Panc1 (cell line): ENCODE measurements at places on chromosomes 3 and 15.

GRCh38 chr3:31092748-31093589 lies 198.5 kb upstream of the GADL1 start:
- DNase-seq: no peak

DNA sequence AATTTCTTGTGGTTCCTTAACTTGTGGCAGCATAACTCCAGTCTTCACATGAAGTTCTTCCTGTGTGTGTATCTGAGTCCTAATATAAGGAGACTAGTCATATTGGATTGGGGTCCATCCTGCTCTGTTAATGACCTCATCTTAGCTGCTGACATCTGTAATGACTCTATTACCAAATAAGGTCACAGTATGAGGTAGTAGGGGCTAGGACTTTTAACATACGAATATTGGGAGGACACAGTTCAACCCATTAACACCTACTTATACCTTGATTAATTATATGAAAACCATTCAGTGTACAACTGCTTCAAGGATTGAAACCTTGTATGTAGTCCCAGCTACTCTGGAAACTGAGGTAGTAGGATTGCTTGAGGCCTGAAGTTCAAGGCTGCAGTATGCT lies 43.9 kb downstream of the OIP5 start:
- no peak for DNase-seq

- no peak for DNase-seq
These were observed 8.1 kb downstream of the ISG20 start for GRCh38 chr15:88646951-88647350.

DNA sequence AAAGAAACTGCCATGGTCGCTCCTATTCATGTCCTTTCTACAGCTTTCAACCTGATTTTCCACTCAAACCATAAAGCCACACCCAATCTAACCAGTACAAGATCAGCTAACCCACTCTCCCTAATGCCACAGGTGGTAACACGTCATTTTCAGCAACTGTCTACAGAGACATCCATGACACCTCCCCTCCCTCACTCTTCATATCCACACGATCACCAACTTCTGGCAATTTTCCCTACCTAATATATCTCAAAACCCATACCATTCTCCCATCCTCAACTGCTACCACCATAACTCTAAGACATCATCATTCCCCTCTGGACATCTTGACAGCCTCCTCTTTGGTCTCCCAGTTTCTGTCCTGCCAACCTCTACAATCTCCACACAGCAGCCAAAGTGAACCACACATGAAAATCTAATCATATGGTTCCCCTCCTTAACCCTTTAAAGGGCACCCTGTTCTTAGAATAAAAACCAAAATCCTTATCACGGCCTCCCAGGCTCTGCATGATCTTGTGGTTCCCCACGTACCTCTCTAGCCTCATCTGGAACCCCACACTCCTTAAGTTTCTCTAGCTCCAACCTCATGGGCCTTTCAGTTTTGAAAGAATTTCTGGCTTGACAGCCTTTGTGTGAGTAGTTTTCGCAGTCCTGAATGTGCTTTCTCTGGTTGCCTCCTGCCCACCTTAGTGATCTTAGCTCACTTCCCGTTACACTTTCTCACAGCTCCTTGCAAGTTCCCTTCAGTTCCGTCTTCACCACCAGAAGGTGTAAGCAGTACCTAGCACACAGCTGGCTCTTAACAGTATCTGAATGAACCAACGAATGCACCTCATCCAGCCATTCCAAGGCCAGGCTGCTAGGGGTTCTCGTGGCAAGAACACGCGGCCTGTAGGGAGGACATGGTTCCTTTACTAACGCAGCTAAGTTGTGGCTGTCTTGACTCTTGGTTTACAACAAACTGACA lies 33.4 kb downstream of the SPINK8 start:
- DNase-seq: no peak

GRCh38 chr3:22935040-22935439 lies 268.1 kb upstream of the UBE2E2 start:
- DNase-seq: no peak

- no peak for DNase-seq
These were observed 20.6 kb downstream of the SPSB4 start for GRCh38 chr3:141071681-141072260.

DNA sequence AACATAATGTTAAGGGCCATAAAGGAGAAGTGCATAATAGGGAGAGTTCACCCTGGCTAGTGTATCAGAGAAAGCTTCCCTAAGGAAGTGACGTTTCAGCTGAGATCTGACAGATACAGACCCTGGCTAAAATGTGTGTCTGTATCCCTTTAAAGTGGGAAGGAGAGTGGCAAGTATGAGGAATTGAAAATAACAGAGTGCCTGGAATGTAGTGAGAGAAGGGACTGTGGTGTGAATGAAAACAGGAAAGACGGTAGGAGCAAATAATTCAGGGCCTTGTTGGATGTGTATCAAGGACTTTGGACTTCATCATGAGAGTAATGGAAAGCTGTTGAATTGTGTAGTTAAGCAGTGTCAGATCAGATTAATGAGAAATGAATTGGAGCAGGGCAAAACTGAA lies 30.5 kb downstream of the NEO1 start:
- DNase-seq: no peak

DNA sequence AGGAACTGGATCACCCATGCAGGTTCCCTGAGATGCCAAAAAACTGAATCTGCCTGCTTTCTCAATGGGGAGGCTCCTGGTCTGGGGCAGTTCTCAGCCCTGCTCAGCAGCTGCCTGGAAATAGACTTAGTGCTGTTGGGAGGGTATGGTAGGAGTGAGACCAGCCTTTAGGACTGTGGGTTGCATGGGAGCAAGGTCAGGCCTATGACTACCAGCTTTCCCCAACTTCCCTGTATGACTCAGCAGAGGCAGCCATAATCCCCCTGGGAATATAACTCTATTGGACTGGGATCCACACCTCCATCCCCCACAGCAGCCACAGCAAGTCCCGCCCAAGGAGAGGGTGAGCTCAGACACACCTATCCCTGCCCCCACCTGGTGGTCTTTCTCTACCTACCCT lies 87.0 kb downstream of the CFAP44 start:
- DNase-seq: no peak

- no peak for DNase-seq
These were observed 141.6 kb downstream of the ECT2 start for GRCh38 chr3:172892158-172892557.

DNA sequence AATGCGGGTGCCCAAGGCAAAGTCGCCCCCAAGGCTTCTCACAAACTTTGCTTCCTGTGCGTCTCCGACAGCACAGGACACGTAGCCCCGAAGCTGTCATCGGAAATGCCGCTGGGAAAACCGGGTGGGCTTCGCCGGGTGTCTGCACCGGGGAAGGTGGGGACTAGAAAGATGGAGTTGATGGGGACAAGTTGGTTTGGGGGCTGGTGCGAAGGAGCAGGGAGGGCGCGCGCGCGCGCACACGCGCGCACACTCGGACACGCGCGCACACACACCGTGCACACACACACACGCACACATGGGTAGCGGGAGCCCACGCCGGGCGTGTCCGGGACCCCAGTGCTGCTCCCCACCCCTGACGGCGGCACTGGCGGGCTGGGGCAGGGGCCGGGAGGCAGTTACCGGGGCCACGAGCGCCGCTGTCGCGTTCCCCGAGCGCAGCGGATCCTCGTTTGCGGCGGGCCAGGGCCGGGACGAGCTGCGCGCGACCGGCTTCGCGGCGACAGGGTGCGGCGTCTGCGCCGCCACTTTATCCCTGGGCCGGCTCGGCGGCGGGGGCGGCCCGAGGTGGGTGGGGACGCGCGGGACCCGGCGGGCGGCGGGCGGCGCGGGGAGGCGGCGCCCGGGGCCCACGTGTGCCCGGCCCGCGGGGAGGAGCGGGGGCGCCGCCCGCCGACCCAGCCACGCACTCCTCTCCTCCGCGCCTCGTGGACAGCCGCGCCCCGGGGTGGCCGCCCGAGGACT lies 539 bp upstream of the MGLL start:
- no peak for DNase-seq

DNA sequence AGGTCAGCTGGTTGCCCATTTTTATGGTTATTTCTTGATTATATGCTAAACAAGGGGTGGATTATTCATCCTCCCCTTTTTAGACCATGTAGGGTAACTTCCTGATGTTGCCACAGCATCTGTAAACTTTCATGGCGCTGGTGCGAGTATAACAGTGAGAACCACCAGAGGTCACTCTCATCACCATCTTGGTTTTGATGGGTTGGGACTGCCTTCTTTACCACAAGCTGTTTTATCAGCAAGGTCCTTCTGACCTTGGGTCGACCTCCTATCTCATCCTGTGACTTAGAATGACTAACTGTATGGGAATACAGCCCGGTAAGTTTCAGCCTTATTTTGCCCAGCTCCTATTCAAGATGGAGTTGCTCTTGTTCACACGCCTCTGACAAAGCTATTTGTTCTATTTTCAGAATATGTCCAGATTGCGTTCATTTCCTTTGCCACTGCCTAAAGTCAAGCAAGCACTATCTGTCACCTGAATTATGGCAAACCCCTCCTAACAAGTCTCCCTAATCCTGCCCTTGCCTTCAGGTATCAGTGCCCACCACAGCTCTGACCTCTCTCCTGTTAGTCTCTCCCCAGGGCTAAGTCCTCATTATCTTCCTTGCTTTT lies 308.5 kb downstream of the ROBO2 start:
- no peak for DNase-seq

DNA sequence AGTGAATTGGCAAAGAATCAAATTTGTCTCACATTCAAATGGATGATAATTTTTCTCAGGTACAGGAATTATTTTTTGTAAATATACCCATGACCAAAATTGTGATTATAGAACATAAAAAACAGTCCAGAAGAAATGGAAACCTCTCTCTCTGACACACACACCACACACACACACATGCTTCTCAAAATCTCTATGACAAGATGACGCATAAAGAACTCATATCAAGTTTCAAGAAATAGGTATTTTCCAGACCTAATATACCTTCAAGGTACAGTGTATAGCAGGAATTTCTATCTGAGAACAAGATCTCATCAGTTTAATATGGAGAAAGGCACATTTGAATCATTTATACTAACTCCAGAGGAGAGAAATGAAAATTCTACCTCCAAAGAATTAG lies 1069.1 kb upstream of the ALCAM start:
- DNase-seq: no peak

- no peak for DNase-seq
These were observed 12.4 kb upstream of the ZMAT3 start for GRCh38 chr3:179083977-179084376.

DNA sequence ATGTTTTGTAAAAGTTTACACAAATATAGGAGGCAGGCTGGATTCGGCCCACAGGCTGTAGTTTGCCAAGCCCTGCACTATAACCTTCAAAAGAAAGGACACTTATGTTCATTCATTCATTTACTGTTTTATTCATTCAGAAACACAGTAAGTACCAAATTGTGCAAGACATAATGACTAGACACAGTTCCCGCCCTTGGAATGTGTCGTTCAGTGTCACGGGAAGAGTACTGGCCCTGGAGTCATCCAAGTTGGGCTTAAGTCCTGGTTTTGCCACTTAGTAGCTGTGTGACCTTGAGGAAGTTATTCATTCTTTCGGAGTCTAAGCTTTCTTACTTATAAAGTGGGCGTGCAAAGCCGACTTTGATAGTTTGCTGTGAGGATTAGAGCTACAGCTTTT lies 22.0 kb downstream of the COLQ start:
- no peak for DNase-seq

GRCh38 chr3:127123533-127123932 lies 69.4 kb upstream of the PRR23E start:
- no peak for DNase-seq

GRCh38 chr3:110743202-110743601 lies 328.4 kb upstream of the NECTIN3 start:
- DNase-seq: no peak

DNA sequence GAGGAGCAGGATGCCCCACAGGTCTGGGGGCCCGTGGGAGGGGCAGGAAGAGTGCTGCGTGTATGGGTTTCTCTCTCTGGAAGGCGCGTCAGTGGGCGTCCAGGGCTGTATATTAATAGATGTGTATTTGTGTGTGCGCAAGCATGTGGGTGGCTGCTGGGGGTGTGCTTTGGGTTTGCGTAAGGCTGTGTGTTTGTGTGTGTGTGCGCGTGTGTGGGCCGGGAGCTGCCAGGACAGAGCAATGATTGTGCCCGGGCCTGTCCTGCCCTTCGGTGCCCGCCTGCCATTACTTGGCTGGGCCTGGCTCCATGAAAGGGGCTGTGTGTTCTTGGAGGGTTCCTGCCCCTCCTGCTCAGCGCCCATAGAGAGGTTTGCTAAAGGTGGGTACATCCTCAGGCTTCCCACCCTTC lies 16.3 kb downstream of the CSPG4 start:
- no peak for DNase-seq

DNA sequence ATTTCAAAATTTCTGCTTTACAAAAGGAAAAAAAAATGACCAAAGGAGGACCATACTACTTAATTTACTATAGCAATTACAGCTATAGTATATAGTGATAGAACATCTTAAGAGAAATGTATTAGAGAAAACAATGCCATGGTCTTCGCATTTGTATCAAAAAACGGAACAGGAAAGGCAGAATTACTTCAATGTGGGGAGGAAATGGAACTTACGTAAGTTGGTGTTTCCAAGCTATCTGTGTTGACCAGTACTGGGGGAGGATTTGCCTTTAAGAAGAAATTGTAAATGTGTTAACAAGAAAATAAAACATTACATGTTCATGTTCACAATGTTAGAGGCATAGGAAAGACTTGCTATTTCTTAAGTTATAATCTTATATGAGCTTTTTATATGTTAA lies 119.9 kb upstream of the MELTF start:
- no peak for DNase-seq

GRCh38 chr3:161171113-161171512 lies 50.0 kb upstream of the NMD3 start:
- DNase-seq: no peak

DNA sequence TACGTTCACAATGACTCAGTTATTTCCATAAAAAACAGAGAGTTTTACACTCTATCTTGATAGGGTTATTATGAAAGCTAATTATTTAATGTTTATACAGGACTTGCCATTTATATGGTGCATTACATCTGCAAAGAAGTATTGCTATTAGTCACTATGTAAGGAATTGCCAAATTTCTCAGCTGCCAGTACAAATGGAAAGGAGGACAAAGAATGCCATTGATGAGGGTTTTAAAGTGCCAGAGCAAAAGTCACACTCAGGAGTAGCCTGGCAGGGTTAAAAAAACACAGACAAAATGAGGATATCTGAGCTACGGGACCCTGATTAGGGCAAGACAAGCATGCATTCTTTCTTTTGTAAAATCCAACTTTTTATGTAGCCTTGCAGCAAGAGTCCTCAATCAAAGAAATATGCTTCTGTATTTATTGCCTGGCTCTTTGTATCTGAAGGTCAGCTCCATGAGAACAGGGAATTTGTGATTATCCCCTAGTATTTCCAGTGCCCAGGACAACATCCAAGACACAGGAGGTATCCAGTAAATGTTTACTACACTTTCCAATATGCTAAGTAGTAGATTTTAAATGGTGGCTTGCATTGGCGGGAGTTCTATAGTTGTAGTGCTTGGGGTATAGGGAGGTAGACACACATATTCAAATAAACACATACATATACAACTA lies 1013.6 kb downstream of the ROBO1 start:
- no peak for DNase-seq

- no peak for DNase-seq
These were observed 21.4 kb upstream of the SRP14 start for GRCh38 chr15:40060236-40060961.

DNA sequence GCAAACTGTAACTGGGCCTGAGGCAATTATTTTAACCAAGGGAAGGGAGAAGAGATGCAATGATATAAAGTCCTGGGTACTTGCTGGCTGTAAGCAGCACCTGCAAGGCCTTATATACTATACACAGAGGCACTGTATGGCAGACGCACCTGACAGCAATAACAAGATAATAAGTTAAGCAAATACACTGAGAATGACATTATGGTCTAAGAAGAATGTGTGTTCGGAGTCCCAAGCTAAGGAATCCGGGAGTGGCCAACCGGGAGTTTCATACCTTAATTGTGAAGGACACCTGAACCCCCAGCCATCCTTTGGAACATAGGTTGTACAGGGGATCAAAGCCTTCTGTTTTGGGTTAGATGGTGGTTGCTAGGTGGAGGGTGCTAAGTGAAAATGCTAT lies 13.7 kb downstream of the FAM240A start:
- DNase-seq: no peak
